ENCODE measurements at places on chromosomes 13 and 19. TPM values are rescaled to one million over a fixed set of nuclear protein-coding genes. Genes with fewer than 3 reads are reported as not detected.

DNA sequence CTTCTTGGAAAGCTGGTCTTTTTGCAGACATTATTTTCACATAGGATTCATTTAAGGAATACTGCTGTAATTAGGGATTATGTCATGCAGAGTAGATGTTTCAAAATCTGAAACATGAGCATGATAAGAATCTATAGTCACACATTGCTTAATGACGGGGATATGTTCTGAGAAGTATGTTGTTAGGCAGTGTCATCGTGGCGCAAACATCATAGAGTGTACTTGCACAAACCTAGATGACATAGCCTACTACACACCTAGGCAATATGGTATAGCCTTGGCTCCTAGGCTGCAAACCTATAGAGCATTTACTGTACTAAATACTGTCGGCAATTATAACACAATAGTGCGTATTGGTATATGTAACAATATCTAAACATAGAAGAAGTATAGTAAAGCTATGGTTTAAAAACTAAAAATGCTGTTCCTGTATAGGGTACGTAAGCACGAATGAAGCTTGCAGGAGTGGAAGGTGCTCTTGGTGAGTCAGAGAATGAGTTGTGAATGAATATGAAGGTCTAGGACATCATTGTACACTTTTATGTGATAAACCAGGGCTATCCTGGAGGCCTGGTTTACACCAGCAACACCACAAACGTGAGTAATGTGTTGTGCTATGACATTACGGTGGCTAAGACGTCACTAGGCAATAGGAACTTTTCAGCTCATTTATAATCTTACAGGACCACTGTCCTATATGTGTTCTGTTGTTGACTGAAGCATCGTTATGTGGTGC lies 283.1 kb downstream of the MTUS2 start:
- DNase-seq = no peak

DNA sequence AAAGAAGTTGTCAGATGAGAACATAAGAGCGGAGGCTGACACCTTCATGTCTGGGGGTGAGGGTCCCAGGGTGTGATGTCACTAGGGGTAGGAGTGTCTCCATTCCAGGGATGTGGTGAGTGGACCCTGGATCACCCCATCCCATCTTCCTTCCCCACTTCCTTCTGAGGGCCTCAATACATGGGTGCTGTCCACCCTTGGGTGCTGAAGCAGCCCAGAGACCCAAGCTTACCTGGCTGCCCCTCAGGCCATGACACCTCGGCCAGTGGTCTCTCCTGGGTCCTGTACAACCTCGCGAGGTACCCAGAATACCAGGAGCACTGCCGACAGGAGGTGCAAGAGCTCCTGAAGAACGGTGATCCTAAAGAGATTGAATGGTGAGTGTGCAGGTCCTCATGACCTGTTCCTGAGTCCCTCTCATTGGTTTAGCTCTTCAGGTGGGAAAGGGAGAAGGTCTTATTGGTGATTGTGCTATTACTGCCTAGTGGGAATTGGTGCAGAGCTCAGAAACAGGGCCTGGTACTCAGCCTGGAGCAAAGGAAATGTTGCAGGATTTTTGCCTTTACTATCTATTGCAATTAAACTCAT lies 37.7 kb upstream of the CYP4F8 start:
- no peak for DNase-seq

GRCh38 chr13:113001241-113002140 lies 32.5 kb downstream of the MCF2L start:
- DNase-seq = no peak

GRCh38 chr19:16131648-16132047 lies 11.8 kb upstream of the HSH2D start:
- no peak for DNase-seq

- DNase-seq = no peak
These were observed 68.1 kb downstream of the ARHGEF7 start for GRCh38 chr13:111183087-111183645.

GRCh38 chr13:32173881-32174280 lies 141.3 kb downstream of the ZAR1L start:
- no peak for DNase-seq

GRCh38 chr19:43465468-43466120 lies at the start of gene LYPD3:
Gene LYPD3 (minus strand): TSS chr19:43465608. CDS start chr19:43465571, 37 bp downstream.
- DNase-seq = no peak

GRCh38 chr13:113863524-113864272 lies at the start of gene GAS6:
Gene GAS6 (minus strand): TSS chr13:113864076. CDS start chr13:113863920, 156 bp downstream.
- DNase-seq = peak; percentile 48

- DNase-seq = peak; percentile 86
These were observed 19.0 kb downstream of the MRPS12 start for GRCh38 chr19:38949580-38950367.

- DNase-seq = peak; percentile 34
These were observed 12.9 kb downstream of the MIPEP start for GRCh38 chr13:23876265-23876664.

DNA sequence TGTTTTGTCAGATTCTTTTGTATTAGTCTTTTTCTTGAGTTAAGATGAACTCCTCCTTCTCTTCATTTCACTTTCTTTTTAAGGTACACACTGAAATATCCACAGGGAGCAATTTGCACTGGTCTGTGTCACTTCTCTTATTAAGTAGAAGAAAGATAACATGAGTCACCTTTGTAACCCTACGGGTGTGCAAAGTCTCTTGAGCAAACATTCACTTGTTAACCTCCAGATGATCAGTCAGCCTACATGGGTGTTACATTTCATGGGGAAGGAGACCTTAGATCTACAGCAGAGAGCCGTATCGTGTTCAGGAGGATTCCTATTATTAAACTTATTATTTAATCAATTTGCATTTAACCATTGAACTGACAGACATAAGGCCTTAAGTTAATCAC lies 5.1 kb downstream of the ZNF507 start:
- DNase-seq = no peak

GRCh38 chr13:27793507-27794367 lies 1.5 kb downstream of the GSX1 start:
- no peak for DNase-seq

GRCh38 chr13:84821261-84821660 lies 939.0 kb upstream of the SLITRK1 start:
- no peak for DNase-seq

DNA sequence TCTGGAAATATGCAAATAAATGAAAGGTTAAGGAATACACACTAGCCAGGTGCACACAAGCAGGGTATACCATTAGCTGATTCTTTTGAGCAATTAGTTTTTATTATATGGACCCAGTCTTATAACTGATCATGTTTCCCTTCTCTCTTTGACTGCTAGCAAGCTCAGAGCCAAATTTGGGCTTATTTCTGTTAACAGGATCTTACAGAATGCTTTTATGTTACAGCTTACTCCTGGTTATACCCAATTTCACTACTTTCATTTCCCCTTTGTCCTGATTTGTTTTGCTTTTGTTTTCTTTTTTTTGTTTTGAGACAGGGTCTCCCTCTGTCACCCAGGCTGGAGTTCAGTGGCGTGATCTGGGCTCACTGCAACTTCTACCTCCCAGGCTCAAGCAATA lies 12.9 kb upstream of the TPT1 start:
- DNase-seq = no peak

- no peak for DNase-seq
These were observed 47.3 kb downstream of the LATS2 start for GRCh38 chr13:21014139-21014501.

GRCh38 chr19:49119411-49120324 lies at the start of gene PPFIA3:
Gene PPFIA3 (plus strand): TSS chr19:49119544. CDS start chr19:49127874, 8,330 bp downstream.
- DNase-seq = peak; percentile 74

GRCh38 chr19:32061315-32061714 lies 284.1 kb upstream of the ZNF507 start:
- no peak for DNase-seq

ZNF90 gene
- 0.60 TPM for total RNA-seq

ADGRE3 gene
- not detected for total RNA-seq

MATK gene
- 0.22 TPM for total RNA-seq

ZNF530 gene
- 2.6 TPM for total RNA-seq

CYP4F2 gene
- not detected for total RNA-seq

ZNF69 gene
- total RNA-seq = 3.5 TPM

LGALS7B gene
- not detected for total RNA-seq

PSG3 gene
- total RNA-seq = not detected

ZNF429 gene
- 3.8 TPM for total RNA-seq

TMEM86B gene
- 0.99 TPM for total RNA-seq

EEF1AKMT1 gene
- 10.5 TPM for total RNA-seq

Measured in lung microvascular endothelial cell (primary cell).